ENCODE measurements at places on chromosomes 1 and 21.

GRCh38 chr1:233689017-233689747 lies 75.3 kb downstream of the KCNK1 start:
- no peak for DNase-seq

GRCh38 chr1:7785108-7785507 lies 1.0 kb downstream of the PER3 start:
- no peak for DNase-seq

GRCh38 chr1:28915031-28915895 lies 894 bp downstream of the EPB41 start:
- DNase-seq = no peak

DNA sequence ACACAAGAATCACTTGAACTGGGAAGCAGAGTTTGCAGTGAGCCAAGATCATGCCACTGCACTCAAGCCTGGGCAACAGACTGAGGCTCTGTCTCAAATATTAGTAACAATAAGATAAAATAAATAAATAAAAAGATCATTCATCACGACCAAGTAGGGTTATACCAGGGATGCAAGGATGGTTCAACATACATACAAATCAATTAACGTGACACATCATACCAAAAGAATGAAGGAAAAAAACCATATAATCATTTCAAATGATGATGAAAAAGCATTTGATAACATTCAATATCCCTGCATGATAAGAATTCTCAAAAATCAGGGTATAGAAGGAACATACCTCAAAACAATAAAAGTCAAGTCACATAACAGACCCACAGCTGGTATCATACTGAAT lies 38.3 kb downstream of the PHTF1 start:
- no peak for DNase-seq

DNA sequence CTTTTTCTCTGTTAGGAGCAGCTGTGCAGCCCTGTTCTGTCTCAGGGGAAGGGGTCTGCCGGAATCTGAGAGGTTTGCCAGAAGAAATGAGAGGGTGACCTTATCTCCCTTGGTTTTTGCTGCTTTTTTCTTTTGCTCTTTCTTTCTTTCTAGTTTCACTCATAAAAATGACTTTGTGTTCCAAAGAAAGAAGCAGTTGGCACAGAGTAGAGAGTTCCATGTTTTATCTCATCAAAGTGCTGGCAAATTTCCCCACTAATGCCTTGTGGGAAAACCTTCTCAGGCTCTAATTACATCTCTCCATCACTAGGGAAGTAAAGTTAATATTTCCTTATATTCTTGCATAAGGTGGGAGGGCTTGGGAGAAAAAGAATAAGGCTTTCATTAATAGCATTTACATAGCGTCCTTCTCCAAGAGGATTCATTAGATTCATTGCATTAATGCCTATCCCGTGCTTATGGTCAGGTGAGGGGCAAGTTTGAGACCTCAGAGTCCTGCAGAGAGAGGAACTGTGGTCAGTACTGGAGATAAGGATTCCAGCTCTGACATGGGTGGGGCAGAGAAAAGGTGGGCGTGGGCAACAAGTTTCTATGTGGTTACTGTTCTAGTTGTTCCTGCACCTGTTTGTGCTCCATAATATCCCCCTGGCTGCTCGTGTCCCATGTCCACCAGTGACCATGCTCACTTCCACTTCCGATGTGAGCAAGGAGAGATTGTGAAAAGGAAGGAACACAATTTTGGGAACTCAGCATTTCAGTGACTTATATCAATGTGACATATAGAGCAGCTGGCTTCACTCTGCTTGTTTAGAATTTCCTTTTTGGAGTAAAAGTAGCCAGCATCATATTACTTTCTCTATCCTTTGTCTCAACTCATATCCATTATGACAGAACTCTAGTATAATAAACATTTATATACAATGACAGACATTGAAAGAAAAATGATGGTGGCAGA lies 79.5 kb downstream of the DISC1 start:
- no peak for DNase-seq
